ENCODE measurements at places on chromosomes 6 and 20.

DNA sequence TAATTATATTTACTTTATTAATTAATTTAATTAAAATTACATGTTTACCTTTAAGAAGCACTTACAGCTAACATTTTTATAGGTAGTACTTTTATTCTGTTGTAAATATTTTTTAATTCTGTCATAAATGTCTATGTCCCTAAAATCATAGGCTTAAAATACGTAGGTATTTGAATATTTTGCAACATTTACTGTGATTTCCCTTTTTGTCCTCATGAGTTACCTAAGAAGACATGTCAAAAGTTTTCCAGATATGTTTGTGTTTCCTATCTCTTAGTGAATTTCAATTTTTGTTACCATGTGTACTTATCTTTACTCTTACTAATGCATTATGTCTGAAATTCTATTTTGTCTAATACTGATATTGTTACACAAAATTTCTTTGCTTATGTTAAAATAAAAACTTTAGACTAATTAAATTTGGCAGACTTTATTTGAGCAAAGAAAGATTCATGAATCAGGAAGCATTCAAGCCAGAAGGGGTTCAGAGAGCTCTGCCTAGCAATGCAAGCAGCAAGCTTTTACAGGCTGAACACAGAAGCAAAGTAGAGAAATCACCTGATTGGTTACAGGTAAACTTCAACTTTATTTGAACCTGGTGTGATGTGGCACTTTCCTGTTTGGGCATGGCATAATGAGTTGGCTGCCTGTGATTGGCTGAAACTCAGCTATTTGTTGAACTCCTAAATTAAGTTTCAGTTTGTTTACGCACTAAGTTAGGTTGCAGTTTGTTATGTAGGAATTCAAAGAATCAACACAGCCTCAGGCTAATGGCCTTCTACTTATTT is 123.2 kb upstream of the TMEM170B start:
- no peak for DNase-seq

GRCh38 chr6:122622479-122622878 is 12.3 kb downstream of the PKIB start:
- no peak for DNase-seq

DNA sequence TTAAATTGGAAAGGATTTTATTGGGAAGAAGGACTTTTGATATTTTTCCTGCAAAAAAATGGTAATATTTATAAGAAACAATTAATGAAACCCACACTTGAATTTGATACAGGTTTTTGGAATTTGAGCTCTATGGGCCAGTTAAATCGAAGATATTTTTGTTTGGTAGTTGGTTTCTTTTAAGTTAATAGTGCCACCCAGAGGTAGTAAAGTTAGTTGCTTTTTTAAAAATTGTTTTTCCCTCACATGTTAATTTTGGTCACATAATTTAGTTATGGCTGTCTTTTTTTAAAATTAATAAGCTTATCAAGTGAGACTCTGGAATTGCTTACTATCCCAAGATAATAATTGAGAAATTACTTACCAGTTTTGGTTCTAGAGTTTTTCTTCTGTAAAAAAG is 7.1 kb downstream of the PRIM2 start:
- no peak for DNase-seq

- no peak for DNase-seq
Observed at GRCh38 chr6:7189101-7189758, 81.5 kb downstream of the RREB1 start.

DNA sequence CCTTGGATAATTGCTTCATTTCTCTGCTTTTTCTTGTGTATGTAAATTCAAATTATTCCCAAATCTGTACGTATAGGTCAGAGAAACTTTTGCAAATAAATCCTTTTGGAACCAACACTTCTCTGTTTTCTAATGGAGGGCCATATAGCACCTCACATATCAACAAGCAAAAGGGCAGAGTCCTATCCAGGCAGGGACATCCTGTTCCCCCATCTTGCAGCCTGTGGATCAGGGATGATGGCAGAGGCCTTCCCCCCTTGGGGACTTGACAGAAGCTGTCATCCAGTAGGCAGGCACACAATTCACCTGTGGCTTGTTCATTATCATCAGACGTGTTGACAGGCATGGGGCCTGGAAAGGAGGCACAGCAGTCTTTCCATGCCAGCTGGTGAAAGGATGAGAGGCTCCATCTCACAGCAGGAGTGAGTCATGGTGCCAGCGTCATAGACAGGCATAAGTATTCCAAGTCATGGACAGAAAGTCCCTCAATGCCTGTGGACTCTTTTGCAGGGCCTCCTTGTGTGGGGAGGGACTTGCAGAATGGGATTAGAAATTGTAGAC is 31.8 kb upstream of the PLEKHG1 start:
- DNase-seq: no peak

- DNase-seq: no peak
Observed at GRCh38 chr6:146781836-146782235, 183.1 kb downstream of the ADGB start.

GRCh38 chr6:13508711-13509705 is 21.6 kb upstream of the GFOD1 start:
- no peak for DNase-seq

DNA sequence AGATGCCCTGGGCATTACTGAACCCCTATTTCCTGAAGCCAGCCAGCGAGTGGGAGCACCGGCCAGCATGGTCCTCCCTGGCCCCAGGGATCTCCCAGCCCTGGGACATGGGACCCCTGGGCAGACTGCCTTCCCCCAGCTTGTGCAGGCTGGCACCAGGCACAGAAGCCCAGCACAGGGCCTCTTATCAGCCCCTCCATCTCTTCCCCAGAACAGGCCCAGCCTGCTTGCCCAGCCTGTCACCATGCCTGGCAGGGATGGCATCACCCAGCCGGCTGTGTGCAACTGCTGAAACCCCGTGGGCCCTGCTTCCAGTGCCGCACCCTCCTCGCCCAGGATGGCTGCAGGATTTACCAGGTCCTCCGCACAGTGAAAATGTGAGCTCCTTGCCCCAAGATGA is 6.1 kb upstream of the OSBPL2 start:
- DNase-seq: no peak

DNA sequence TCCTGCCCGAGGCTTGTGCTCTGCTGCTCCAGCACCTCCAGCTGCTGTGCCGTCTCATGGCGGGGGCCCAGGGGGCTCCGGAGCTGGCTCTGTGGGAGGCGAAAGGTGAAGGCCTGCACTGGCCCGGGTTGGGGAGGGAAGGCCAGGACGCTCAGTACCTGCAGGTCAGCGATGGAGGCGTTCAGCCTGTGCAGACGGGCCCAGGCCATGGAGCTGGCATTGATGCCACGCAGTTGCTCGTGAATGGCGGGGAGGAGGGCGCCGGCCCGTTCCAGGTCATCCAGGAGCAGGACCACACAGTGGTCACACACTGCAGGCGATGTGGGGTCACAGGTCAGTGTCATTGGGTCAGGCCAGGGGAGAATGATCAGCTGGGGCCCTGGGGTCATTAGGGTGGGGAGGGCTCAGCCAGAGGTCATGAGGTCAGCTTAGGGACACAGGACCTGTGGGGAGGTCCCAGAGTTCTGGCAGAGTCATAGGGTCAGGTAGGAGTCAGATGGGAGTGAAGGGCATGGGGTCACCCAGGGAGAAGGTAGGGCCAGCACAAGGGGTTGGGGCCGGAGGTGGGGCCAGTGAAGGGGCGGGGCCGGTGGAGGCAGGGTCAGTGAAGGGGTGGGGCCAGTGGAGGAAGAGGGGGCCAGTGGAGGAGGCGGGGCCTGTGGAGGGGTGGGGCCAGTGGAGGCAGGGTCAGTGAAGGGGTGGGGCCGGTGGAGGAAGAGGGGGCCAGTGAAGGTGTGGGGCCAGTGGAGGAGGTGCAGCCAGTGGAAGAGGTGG is 18.0 kb downstream of the ADRM1 start:
- no peak for DNase-seq

All from left colon (tissue), 2 donors.